ENCODE measurements at places on chromosomes 7 and 10.

DNA sequence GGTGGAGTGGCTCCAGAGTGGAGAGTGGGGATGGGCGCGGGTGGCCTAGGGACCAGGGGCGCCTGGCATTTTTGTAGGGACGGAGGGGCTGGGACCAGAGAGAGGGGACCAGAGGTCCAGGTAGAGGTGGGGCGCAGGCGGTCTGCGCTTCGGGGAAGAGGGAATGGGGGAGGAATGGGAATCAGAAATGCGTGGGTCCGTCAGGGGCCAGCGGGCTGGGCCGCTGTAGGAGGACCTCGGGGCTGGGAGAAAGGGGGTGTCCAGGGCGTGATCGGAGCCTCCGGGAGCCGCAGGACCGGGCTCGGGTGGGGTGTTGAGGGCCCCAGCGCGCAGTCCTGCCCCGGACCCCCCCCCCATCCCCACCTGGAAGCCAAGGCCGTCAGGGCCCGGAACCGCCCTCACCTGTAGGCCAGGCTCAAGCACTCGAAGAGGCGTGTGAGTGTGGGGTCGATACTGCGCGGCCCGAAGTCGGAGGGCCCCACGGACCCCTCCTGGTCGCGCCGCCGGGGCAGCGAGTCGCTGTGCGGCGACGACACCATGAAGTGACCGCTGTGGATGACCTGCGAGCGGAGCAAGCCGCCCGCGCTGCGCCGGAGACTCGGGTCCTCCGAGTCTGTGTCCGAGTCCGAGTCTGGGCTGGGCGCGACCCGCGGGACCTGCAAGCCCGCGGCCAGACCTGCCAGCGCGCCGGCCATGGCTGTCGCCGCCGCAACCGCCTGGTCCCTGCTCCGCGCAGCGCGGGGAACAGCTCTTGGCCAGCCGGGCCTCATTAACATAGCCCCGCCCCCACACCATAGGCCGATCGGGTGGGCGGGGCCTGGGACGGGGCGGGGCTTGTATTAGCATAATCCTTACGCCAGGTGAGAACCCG is at the start of gene MLXIPL:
Gene MLXIPL, minus strand, starts transcription at position 725 of the 871 bp plus-strand sequence. Its CDS starts 30 bp downstream, at position 695.
- peak; percentile 61 for ATAC-seq

- ATAC-seq: no peak
These were observed 35.1 kb upstream of the DNAJB6 start for GRCh38 chr7:157301610-157302120.

GRCh38 chr10:11655836-11656235 is 44.4 kb upstream of the USP6NL start:
- ATAC-seq: no peak

GRCh38 chr7:45975367-45975766 is 54.3 kb upstream of the IGFBP3 start:
- no peak for ATAC-seq

DNA sequence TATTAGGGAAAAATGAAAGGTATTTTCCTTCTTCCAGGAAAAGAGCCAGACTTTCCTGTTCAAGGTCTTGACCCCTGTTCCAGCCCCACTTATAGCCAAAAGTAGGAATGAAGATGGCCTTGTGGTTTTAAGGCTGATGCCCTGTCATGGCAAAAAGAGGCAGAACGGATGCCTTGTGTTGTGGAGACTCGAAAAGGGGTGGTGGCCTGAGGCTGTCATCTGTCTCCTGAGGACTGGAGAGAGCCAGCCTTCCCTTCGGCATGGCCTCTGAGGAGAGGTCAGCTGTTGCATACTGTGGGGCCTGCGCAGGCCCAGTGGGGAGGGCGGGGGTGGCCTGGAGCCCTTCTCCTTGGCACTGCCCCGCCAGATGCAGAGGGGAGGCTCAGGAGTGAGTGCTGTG is 166.0 kb upstream of the EEPD1 start:
- ATAC-seq: no peak

DNA sequence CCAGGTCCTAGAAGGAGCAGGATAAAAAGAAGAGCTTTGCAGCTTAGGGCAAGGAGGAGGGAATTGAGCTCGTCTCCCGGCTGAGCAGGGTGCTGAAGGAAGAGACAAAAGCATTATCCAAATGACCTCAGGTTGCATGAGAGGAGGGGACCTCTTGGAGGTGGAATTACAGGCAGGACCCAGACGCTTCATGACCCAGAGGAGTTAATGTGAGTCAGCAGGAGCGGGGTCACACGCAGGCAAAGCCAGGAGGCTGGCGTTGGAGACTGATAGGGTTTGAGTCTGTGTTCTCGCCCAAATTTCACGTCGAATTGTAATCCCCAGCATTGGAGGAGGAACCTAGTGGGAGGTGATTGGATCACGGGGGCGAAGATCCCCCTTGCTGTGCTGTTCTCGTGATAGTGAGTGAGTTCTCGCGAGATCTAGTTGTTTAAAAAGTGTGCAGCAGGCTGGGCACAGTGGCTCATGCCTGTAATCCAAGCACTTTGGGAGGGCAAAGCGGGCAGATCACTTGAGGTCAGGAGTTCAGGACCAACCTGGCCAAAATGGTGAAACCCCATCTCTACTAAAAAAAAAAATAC is 63.7 kb upstream of the AUTS2 start:
- no peak for ATAC-seq

GRCh38 chr10:110123594-110123993 is 83.8 kb upstream of the MXI1 start:
- no peak for ATAC-seq

- ATAC-seq: no peak
These were observed 5.7 kb upstream of the CXCL12 start for GRCh38 chr10:44390585-44391072.

- no peak for ATAC-seq
These were observed 11.4 kb downstream of the CDK6 start for GRCh38 chr7:92824901-92825480.

GRCh38 chr7:112898432-112899290 is 108.5 kb upstream of the TMEM168 start:
- no peak for ATAC-seq

DNA sequence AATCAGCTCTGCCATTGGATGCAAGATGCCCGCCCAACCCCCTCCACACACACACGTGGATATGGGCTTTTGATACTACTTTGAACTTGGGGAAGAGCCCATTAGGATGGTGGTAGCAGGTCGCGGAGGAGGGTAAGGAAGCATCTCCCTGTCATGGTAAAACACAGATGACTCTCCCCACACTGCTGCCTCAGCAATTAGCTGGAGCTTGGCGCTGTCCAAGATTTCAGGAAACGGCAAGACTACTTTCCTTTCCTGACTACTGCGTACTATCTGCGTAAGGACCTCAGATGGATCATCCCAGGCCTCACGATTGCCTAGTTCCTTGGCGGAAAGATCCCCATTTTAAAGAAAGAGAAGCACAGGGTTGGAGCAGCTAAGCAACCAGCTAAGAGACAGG is 134.3 kb downstream of the C10orf90 start:
- no peak for ATAC-seq

DNA sequence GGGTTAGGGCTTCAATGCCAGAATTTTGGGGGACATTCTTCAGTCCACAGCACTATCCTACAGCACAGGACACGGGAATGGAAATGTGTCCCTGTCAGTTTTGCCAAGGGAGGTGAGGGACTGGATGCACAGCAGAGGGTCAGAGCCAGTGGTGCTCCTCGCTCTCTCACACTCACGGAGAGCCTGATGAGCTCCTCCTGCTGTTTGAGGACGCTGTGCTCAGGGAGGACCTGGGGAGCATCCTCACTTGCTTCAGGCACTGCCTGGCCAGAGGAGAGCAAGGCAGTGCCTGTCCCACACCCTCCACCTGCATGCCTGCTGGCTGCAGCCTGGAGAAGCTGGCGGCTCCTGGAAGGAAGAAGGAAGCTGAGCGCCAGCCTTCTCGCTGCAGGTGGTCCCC is 58.6 kb downstream of the RAMP3 start:
- no peak for ATAC-seq

DNA sequence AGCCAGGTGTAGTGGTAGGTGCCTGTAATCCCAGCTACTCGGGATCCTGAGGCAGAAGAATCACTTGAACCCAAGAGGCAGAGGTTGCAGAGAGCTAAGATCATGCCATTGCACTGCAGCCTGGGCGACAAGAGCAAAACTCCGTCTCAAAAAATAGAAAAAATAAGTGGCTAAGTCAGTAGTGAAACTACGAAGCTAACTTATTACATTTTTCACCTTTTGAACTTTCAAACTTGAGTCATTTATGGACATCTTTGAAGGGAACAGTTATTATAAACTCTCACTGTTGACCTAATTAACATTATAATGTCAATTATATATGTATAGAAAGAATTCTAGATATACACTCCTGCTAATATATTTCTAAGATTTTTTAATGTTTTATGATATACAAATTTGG is 541.5 kb upstream of the C7orf33 start:
- no peak for ATAC-seq

GRCh38 chr10:15118615-15119014 is 21.5 kb downstream of the RPP38 start:
- ATAC-seq: no peak

GRCh38 chr10:90317172-90317571 is 540.7 kb downstream of the HTR7 start:
- ATAC-seq: no peak

- ATAC-seq: no peak
These were observed 28.5 kb downstream of the CNNM1 start for GRCh38 chr10:99357691-99358090.

DNA sequence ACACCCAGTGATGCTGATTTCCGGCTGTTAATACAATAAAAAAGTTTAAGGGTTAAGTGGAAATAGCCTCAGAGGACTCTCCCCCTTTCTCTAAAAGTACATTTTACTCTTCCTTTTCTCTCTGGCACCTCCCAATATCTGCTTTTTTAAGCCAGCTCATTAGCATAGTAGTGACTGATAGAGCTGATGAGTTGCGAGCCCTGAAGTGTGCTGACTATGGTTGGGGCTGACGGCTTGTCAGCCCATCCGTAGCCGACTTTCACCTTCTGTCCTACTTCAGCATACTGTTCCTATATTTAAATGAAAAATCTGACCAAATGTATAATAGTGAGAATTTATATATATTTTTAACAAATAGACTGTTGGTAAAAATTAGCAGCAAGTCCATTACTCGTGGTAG is 80.0 kb downstream of the SHH start:
- ATAC-seq: peak; percentile 63

DNA sequence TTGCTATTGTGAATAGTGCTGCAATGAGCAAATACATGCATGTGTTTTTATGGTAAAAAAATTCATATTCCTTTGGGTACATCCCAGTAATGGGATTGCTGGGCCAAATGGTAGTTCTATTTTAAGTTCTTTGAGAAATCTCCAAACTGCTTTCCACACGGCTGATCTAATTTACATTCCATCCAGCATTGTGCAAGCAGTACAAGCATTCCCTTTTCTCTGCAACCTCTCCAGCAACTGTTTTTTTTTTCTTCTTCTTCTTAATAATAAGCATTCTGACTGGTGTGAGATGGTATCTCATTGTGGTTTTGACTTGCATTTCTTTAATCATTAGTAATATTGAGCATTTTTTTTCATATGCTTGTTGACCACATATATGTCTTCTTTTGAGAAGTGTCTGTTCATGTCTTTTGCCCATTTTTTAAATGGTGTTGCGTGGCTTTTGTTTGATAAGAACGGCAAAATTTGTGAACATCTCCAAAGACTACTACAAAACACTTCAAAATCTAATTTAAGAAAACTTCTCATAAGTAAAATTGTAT is 136.1 kb upstream of the MYO3A start:
- no peak for ATAC-seq

DNA sequence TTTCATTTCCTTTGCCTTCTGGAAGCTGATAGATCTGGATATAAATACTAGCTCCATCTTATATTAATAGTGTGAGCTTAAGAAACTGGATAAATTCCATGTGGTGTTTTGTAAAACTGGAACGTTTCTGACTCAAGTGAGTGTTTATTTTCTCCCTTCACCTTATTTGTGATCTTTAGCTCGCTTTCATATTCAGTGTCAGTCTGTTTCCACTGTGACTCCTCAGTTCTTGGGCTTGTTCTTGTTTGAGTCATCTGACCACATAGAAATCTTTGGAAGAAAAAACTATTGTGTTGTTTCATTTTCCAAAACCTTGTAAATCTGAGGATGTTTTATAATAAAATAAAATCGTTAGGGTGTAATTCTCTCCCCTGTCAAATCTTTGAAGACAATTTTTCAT is 186.4 kb downstream of the POLR1F start:
- ATAC-seq: no peak

DNA sequence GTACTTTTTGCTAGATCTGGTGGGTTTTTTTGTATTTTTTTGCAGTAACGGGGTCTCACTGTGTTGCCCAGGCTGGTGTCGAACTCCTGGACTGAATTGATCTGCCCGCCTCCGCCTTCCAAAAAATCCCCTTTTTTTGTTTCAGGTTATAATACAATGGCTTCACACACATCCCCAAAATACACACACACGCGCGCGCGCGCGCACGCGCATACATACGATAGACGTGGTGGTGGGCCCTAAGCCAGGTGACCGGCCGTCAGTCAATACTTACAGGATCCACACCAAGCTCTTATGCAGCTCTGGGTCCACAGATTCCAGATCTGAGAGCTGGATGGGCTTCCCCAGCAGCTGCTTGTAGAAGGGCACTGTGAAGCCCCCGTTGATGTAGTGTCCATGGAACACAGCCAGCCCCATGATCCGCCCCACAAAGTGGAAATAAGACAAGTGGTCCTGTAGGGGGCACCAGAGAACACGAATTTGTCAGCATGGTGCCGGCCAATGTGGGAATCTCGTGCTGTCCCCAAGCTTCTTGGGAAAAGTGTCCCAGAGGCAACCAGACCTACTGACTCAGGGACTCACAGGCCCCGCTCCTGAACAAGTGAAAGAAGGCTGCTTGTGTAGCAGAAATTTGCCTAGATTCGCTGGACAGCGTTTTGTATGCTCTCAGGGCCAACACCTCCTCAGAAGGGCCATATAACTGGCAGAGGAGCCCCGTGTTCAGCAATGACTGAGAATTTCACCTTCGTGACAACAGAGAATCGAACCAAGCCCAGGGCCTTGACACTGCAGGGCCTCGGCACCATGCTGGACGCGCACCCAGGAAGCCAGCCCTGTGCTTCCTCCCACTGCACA is 103.6 kb downstream of the SMURF1 start:
- ATAC-seq: peak; percentile 54

- ATAC-seq: no peak
These were observed 11.2 kb upstream of the SEM1 start for GRCh38 chr7:96720843-96721242.

- ATAC-seq: peak; percentile 66
These were observed 27.6 kb upstream of the RNF32 start for GRCh38 chr7:156612930-156613329.

- no peak for ATAC-seq
These were observed 236.0 kb upstream of the NRP1 start for GRCh38 chr10:33570495-33570894.

- no peak for ATAC-seq
These were observed 12.4 kb downstream of the GDF2 start for GRCh38 chr10:47334466-47335295.

DNA sequence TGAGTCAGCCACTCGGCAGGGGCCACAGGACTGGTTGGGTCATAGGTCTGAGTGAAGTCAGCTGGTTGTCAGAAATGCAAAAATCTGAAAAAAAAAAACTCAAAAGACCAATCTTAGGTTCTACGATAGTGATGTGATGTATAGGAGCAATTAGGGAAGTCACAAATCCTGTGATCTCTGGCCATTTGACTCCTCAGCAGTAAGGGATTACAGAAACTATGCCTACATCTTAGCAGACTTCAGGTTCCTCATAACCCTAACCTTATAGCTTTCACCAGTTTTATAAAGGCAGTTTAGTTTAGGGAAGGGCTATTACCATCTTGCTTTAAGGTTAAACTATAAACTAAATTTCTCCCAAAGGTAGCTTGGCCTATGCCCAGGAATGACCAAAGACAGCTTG is 163.1 kb upstream of the HGF start:
- no peak for ATAC-seq
